ENCODE measurements at places on chromosomes 11 and 22.

DNA sequence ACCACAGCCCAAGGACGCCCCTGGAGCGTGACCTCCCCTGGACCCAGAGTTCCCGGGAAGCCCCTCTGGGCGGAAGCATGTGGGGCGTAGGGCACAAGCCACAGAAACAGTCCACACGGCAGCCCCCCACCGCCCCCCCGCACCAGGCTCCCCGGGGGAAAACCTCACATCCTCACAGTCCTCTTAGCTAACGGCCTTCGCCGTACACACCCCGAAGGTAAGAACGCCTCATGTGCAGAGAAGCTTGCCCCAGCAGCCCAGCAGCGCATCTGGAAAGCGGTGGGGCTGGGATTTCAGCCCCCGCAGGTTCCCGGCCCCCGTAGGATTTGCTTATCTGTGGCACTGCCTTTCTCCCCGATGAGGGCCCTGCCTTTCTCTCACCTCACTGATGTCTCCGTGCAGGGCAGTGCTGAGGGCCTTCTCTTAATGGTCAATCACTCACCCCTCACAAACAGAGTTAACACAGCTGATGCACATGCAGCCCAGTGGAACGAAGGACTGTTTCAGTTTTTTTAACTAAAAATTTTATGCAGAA, 309.2 kb downstream of the BRD1 start:
- no peak for DNase-seq

DNA sequence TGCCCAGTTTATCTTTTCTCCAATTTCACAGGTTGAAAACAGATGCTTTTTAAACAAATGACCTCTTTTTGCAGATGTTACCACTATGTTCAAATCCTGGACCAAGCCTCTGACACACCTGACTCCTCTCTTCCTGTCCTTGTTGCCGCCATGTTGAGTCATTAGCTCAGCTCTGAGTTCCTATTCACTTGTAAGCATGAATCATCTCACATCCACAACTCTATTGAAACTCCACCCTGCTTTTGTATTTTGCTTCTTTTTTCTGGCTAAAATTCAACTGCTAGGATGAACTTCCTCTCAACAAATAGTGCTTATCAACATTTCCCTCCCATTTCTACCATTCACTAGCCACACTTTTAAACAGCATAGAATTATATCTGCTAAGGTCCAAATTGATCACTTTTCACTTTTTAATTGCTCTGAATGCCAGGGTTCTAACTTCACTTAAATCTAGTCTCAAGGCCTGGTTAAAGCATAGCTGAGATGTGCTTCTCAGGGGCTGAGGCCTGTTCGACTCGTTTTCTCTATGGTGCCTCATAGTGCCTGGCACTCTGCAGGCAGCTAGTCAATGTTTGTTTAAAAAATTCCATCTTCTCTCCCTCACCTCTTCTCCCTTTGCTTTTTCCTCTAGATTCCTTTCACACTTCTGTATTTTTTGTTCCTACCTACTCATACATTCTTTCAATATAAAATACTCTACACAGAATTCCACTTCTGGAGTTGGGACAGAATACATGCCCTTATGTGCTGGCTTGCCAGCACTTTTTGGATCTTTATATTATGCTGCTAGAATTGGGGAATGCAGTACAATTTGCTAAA, 3.9 kb downstream of the JOSD1 start:
- no peak for DNase-seq

DNA sequence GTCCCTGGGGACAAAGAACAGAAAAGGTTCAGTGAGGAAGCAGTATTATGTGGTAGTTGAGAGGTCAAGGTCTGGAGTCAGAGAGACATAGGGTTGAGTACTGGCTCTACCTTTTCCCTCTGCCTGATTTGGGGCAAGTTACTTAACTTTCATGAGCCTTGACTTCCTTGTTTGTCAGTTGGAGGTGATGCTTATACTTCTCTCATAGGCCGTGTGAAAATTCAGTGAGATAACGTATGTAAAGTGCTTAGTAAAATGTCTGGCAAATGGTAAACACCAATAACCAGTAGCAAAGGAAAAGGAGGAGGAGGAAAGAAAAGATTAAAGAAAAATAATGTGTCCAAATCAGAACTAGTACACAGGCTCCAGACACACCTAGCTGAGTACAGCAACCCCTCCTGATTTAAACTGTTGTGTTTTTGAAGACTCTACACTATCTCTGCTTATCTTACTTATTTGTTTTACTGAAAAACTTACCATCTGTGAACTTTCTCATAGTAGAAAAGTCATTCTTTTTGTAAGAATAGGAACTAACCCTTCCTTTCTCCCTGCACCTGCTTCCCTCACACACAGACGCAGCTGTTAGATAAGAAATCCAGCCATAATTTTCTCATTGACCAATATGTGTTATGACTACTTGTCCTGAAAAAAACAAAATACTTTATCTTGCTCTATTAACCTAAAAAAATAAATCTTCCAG, 126.9 kb downstream of the CD44 start:
- DNase-seq = no peak

- DNase-seq = no peak
These were observed 53.9 kb upstream of the CRTAM start for GRCh38 chr11:122784325-122784955.

- DNase-seq = no peak
These were observed 7.9 kb upstream of the TBC1D10A start for GRCh38 chr22:30334646-30335045.

DNA sequence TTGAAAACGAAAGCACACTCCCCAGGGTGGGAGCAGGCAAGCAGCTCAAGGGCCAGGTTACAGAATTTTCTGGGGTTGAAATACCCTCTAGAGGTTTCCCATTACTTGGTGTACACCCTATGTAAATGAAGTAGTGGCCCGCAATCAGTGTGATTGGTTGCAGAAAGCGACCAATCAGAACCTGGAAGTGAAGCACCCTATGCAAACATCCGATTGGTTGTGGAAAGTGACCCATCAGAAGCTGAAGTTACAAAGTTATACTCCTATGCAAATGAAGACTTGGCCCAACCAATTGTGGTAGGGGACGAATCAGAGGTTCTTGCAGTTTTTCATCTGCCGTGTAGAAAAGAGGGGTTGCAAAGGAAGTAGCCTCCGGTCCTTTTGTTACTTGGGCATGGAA, 19.2 kb downstream of the PRR5 start:
- no peak for DNase-seq

GRCh38 chr11:34052036-34052607, 591 bp downstream of the CAPRIN1 start:
- peak; percentile 14 for DNase-seq

GRCh38 chr11:45848654-45849081, 1.4 kb downstream of the CRY2 start:
- no peak for DNase-seq

GRCh38 chr11:36540998-36541397, 26.8 kb upstream of the RAG1 start:
- peak; percentile 18 for DNase-seq

DNA sequence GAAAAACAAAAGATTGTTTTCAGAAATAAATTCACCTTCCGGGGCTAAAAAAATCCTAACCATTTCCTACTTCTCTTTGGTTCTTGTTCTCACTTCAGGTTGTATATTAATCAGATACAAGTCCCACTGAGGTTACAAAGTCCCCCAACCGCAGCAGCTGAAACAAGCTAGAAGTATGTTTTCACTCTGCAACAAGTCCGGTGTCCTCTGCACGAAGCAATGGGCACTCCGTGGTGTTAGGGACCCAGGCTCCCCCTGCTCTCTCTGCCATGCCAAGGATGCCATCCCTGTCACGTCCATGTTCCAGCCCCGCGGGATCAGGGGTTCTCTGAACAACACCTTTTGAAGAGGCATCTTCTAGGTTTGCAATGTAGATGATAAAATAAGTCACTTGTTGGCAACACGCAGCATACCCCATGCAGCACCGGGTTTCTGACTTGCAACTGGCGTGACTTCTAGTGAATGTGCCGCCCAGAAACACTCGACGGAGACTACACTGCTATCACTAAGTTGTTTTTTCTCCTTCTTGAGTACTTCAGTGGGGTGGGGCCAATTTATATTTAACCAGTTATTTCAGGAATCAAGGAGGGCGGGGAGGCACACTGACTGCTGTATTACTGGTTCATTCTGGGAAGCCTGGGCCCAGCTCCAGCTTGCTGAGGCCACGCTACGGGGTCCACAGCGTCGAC, 25.4 kb upstream of the GSTP1 start:
- DNase-seq = no peak

- DNase-seq = no peak
These were observed 735.1 kb upstream of the CCDC90B start for GRCh38 chr11:84021291-84021690.

GRCh38 chr11:19673924-19674729, 38.5 kb upstream of the NAV2 start:
- no peak for DNase-seq

DNA sequence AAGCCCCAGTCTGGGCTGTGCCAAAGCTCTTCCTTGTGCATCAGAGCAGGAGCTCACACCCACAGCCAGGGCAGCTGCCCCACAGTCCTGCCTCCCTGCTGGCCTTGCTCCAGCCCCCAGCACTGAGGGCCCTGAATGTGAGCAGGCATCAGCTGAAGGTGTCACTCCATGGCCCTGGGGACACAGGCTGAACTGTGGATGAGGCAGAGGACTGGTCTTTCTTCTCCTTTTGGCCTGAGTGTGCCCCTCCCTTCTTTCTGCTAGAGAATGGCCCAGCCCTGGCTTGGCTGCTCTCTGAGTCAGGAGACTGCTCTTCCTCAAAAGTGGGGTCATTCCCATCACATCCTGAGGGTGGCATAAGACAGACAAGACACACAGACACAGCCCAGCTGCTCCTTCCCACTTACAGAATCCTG, 16.2 kb downstream of the OTOG start:
- DNase-seq = no peak

GRCh38 chr11:44611088-44611487, 45.6 kb downstream of the CD82 start:
- DNase-seq = no peak

DNA sequence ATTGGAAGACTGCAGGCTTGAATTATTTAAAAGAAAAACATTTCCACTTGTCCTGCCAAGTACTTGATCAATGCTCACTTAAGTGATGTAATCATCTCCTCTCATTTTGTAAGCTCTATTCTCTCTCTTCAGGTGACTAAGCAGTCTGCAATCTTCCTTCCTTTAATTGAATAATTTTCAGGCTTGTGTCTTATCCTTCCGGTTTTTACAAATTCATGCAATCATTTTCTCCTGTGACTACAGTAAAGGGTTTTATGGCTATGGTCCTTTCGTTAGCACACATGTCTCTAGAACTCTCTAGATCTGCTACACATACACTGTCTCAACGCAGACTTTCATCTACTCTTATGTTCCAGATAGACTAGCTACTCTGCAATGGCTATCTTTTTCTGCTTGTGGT, 12.6 kb upstream of the UPB1 start:
- no peak for DNase-seq

- DNase-seq = no peak
These were observed 29.2 kb downstream of the CPT1A start for GRCh38 chr11:68812526-68812925.

- DNase-seq = no peak
These were observed 61.4 kb upstream of the KIRREL3 start for GRCh38 chr11:127061947-127062346.

DNA sequence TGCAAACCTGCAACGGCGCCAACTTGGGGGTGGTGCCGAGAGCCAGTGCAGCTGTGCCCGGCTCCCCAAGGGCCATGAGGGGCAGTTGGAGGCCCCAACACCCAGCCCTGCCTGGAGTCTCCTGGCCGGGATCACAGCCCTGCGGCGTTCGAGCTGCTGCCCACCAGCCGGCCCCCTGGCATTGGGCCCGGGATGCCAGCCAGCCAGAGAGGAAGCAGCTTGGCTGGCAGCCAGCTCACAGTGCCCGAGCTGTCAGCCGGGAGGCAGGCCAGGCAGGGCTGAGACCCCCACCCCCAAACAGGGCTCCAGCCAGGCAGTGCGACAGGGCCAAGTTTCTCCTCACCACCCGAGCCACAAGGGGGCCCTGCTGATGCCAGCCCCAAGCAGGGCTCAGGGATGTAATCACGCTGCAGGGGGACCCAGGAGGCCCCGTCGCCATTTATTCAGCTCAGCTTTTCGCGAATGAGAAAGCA, 26.0 kb upstream of the TCF20 start:
- DNase-seq = peak; percentile 66

- no peak for DNase-seq
These were observed at the start of gene BTG4 for GRCh38 chr11:111512296-111513239. Gene BTG4, minus strand, starts transcription at chr11:111512386. Its CDS starts 13,610 bp downstream, at chr11:111498776.

GRCh38 chr11:110793556-110793955, 81.3 kb upstream of the ARHGAP20 start:
- DNase-seq = no peak
